C1 segment of cervical spinal cord (tissue), 14 donors: ENCODE measurements at places on chromosomes 7 and 10.

- no peak for DNase-seq
Measured at GRCh38 chr10:15378569-15378968, 7.5 kb upstream of the FAM171A1 start.

DNA sequence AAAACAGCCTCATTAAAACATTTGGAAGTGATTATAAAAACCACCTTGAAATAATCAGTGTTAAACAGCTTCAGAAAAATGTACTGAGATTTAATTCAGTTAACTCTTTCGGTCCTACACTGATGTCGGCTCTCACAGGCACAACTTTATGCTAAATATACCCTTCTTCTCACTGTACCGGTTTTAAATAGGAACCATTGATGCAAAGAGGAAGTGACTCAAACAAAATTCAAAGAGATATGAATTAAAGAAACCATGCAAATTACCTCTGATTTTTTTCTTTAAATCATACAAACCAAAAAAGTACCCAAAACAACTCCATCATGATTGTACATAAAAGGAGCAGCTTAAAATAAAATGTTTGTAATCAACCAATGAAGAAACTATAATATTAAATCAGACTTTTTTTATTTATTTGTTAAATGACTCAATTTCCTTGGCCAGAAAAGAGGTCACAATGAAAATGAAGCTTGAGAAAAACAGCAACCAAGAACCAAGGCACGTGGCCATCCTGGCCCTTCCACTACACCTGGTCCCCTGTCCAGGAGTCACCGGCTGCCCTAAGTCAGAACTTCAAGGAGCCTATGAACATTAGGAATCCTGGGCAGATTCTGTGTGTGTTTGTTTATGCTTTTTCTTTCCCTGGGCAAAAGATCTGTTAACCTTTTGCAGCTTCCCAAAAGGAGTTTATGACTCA lies 73.0 kb upstream of the CABCOCO1 start:
- no peak for DNase-seq

DNA sequence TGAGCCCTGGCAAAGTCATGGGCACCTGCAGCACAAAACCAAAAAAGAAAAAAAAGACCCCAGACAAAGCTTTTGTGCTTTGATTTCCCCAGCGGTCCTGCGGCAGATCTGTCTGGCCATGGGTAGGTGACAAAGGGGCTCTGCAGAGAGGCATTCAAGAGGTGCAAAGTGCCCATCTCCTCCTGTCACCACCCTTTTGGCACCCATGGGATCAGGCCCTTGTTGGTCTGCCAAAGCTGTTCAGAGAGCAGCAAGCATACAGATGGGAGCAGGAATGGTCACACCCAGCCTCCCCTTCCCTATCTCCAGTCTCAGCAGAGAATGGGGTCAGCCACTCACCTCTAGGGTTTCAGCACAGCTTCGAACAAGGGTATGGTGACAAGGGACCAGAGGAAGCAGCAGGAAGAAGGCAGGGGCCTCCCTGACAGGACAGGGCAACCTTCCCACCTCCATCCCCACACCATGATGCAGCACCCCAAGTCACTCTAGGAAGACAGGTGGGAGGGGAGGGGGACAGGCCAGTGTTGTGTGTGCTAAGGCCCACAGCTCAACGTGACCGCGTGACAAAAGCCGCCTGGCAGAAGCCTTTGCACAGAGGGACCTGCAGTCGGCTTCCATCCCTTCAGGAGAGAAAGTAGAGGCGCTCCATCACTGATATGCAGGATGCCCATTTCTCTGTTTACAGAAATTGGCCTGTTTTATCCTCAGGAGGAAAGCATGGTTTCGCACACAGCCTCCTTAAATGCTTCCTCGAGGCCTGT lies 6.3 kb downstream of the CAMK2G start:
- DNase-seq: no peak

GRCh38 chr10:69438536-69439349 lies 12.5 kb upstream of the TSPAN15 start:
- no peak for DNase-seq

DNA sequence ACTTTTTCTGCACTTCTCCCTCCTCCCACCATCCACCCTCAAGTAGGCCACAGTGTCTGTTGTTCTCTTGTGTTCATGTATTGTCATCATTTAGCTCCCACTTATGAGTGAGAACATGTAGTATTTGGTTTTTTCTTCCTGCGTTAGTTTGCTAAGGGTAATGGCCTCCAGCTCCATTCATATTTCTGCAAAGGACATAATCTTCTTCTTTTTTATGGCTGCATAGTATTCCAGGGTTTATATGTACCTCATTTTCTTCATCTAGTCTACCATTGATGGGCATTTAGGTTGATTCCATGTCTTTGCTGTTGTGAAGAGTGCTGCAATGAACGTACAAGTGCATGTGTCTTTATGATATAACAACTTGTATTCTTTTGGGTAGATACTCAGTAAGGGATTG lies 230.4 kb downstream of the ARL4A start:
- DNase-seq: no peak

- no peak for DNase-seq
Measured at GRCh38 chr7:101442426-101443070, 79.9 kb downstream of the COL26A1 start.

- DNase-seq: no peak
Measured at GRCh38 chr10:79136236-79137005, 67.7 kb downstream of the ZMIZ1 start.

- DNase-seq: no peak
Measured at GRCh38 chr7:107816011-107816566, 13.1 kb upstream of the SLC26A3 start.

DNA sequence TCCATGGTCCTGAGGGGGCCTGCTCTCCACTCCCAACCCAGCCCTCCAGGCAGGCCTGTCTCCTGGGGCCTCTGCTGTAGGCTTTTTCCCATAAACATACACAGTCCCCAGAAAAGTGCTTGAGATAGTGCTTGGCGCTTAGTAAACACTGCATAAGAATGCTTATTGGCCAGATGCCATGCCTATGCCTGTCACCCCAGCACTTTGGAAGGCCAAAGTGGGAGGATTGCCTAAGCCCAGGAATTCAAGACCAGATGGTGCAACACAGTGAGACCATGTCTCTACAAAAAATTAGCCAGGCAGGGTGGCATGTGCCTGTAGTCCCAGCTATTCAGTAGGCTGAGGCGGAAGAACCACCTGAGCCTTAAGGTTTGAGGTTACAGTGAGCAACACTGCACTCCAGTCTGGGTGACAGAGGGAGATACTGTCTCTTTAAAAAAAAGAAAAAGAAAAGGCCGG lies 24.6 kb upstream of the ASL start:
- no peak for DNase-seq

DNA sequence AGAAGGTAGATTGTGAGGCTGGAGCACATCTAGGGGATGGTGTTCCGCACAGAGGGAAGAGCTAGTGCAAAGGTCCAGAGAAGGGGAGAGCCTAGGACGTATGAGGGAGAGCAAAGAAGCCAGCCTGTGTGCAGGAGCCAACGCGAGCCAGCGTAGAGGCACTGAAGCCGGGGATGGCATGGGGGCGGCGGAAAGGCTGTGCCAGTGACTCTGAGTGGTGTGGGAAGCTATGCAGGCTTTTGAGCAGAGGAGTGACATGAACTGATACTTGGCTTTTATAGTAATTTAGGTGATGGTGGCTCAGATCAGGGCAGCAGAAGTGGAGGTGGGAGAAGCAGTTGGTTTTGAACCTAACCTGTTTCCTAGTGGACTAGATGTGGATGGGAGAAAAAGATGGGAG lies 65.8 kb downstream of the ATXN7L1 start:
- no peak for DNase-seq

- no peak for DNase-seq
Measured at GRCh38 chr7:67022511-67022910, 25.9 kb downstream of the TYW1 start.
